Stimulated activated CD4-positive, alpha-beta T cell treated with anti-CD3 and anti-CD28 coated beads, Interleukin-4, amount 100 ng/mL, for 1 hour (primary cell): ENCODE measurements at places on chromosomes 4 and X.

- no peak for DNase-seq
Measured at GRCh38 chr4:7821245-7822136, 118.2 kb downstream of the AFAP1 start.

DNA sequence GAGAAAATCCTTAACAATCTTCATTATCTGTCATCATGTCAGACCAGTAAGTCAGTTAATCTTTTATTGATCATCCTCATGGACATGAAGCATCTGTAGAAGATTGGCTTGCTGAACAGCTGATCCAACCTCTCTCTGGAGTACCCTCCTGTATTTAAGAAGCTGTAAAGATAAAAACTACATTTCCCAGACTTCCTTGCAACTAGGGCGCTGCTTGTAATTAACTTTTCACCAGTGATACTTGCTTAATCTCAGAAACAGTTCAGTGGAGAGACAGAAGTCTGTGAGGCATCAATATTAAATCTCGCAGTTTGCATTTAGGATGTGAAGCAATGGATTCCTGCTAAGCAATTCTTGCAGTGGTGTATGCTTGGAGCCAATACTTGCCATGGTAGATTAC, 36.0 kb upstream of the SMARCA5 start:
- no peak for DNase-seq

GRCh38 chr4:137106287-137106686, 426.0 kb downstream of the PCDH18 start:
- no peak for DNase-seq

DNA sequence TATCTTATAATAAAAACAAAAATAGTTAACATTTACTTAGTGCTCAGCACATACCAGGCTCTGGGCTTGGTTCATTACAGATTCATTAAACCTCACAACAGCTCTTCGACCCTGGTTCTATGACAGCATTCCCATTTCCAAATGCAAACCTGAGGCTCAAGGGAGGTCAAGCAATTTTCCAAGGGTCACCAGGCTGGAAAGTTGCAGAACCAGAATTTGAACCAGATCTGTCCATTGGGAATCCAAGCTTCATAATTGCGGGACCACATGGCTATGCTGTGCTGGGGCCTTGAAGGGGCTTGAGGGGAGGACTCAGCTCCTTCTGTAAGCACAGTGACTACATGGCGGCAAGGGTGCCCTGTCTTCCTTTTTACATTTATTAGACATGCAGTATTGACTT, 197.3 kb upstream of the LNX1 start:
- no peak for DNase-seq

GRCh38 chr4:173223743-173224142, 55.1 kb downstream of the GALNT7 start:
- no peak for DNase-seq

DNA sequence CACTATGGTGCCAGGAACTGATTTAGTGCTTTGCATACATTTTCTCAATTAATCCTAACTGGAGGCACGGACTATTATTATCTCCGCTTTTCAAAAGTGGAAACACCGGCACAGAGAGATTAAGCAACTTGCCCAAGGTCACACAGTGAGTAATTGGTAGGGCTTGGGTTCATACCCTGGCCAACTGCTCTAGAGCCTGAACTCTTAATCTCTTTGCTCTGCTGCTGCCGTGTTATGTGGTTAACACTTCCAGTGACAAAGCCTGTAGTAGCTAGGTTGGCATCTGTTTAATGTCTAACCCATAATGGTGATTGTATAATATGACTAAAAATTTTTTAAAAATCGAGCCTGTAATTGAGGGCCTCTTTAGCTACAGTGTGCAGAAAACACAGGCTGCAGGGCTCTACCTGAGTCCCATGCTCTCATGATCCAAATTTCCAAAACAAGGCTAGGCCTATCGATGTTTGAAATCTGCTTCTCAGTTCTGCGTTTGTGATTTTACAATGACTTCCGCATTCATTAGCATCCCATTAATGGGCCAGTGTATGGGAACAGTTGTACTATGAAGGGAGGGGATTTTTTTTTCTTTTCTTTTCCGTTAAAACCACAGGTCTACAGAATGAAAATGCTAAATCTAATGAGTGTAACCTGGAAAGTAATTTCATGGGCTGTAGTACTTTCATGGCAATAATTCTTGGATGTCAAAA, 219.3 kb upstream of the JADE1 start:
- no peak for DNase-seq

- DNase-seq = no peak
Measured at GRCh38 chr4:133565379-133565778, 416.3 kb downstream of the PCDH10 start.

GRCh38 chrX:22122510-22122909, 90.4 kb downstream of the PHEX start:
- no peak for DNase-seq

DNA sequence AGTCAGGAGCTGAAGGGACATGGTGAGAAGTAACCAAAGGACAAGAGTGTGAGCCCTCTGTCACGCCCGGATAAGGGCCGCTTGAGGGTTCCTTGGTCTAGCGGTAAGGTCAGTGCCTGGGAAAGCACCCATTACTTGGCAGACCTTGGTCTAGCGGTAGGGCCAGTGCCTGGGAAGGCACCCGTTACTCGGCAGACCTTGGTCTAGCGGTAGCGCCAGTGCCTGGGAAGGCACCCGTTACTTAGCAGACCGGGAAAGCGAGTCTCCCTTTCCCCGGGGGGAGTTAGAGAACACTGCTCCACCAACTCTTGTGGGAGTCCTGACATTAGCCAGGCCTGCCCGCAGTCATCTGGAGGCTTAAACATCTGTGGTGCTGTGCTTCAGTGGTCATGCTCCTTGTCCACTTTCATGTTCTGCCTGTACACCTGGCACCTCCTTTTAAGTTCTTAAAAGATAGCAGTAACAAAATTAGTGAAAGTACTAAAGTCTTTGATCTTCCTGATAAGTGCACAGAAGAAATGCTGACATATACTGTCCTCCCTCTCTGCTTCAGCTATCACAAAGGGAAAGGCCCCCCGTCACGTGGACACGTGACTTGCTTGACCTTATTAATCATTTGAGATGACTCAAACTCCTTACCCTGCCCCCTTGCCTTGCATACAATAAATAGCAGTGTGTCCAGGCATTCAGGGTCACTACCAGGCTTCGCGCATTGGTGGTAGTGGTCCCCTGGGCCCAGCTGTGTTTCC, 9.3 kb upstream of the SEC24B start:
- no peak for DNase-seq

- no peak for DNase-seq
Measured at GRCh38 chrX:63764946-63765345, 20.1 kb downstream of the ARHGEF9 start.

GRCh38 chrX:9677098-9677739, 88.4 kb downstream of the GPR143 start:
- DNase-seq = peak; percentile 2
